ENCODE measurements at places on chromosomes 6 and 20.

- no peak for DNase-seq
These were observed 5.5 kb upstream of the TAAR1 start for GRCh38 chr6:132664309-132665034.

- no peak for DNase-seq
These were observed 23.6 kb downstream of the TFAP2A start for GRCh38 chr6:10391299-10391630.

DNA sequence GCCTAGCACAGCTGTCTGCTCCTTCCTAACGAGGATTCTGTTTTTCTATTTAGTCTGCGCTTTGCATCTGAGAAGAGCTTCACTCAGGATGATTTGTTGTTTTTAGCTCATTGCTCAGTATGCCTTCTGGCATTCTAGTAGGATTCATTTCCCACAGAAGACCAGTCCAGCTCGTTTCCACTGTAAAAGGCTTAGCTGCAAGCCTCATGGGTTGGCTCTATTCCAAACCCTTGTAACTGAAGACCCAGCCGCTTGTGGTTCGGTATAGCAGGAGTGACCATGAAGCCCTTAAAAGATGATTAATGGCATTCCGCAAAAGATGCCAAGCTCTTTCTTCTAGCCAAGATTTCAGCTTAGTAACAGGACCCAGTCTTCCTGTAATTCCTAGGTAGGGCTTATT lies 7.2 kb downstream of the ADGRF1 start:
- DNase-seq = peak; percentile 27

- DNase-seq = no peak
These were observed 100.2 kb upstream of the ARMC2 start for GRCh38 chr6:108748055-108748454.

GRCh38 chr20:20409331-20409730 lies 41.4 kb downstream of the INSM1 start:
- no peak for DNase-seq

- no peak for DNase-seq
These were observed 530.5 kb downstream of the KIF16B start for GRCh38 chr20:16042731-16043130.

- no peak for DNase-seq
These were observed 86.8 kb downstream of the PLG start for GRCh38 chr6:160788806-160789205.

GRCh38 chr6:109795994-109796555 lies 105.0 kb downstream of the FIG4 start:
- DNase-seq = no peak

DNA sequence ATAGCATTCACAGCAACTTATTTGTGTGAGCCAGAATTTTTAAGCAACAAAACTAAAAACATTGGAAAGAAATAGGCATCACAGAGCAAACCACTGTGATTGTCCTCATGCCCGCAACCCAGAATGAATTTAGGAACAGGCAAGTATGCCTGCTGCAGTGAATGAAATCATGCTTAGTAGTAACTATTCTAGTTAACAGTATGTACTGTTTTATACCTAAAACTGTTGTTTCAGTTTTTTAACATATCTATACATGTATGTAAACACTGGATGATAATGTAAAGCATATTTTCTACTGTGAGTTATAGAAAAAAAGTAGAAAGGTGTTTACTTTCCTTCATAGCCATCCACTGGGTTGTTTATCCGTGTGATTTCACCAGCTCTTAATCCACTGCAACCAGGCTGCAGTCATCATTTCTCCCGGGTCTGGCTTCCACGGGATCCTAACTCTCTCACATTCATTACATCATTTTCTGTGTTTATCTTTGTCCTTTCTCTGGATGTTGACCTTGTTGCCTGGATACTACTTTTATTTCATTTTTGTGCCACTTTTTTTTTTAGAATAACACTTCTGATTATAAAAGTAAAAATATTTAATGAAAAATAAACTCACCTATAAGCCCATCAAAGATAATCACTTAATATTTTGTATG lies 3.6 kb upstream of the ARFGEF3 start:
- DNase-seq = no peak

DNA sequence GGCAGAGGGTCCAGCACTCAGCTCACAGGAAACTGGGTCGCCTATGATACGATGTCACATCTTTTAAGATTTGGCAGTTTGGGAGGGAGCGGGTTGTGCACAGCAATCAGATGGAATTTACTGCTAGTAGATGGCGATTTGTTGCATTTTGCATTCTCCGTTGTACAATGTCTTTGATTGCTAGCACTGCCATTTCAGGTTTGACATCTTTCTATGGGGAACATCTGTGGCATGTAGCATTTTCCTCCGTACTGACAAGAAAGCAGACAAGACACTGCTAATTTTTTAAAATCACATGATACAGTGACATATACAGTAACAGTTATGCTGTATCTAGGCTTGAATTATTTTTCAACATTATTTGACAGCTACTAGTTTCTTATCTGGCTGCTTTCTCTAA lies 119.7 kb upstream of the PCSK2 start:
- DNase-seq = no peak

DNA sequence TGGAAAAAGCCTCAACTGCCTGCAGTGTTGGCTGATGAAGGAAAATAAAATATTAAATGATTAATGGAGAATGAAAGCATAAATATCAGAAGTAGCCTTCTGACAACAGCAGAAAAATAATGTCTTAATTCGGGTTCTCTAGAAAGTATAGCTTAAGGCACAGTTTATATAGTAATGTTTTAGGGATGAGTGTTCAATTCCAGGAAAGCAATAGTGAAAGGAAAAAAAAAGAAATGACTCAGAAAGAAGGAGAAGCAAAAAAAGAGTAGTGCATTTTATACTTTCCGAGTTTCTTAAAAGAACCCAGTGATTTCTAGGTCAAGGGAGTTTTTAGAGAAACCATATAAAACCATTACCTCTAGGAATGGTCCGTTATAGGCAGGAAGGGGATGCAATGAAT lies 137.3 kb downstream of the HTR1B start:
- DNase-seq = no peak

DNA sequence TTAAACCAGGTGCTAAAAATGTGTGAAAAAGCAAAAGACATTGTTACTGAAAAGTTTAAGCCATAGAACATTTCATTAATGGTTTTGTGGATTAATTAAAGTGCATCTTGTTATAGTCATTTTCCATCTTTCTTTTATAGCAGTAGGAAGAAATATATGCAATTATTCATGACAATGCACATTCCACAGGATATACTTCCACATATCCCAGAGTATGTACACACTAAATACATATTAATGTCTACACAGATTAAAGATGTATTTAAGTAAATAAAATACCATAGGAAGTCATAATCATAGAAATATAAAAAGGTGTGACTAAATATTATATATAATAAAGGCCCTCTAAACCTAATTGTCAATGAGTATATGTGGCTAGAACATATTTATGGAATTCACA lies 578.8 kb downstream of the PHF3 start:
- no peak for DNase-seq

DNA sequence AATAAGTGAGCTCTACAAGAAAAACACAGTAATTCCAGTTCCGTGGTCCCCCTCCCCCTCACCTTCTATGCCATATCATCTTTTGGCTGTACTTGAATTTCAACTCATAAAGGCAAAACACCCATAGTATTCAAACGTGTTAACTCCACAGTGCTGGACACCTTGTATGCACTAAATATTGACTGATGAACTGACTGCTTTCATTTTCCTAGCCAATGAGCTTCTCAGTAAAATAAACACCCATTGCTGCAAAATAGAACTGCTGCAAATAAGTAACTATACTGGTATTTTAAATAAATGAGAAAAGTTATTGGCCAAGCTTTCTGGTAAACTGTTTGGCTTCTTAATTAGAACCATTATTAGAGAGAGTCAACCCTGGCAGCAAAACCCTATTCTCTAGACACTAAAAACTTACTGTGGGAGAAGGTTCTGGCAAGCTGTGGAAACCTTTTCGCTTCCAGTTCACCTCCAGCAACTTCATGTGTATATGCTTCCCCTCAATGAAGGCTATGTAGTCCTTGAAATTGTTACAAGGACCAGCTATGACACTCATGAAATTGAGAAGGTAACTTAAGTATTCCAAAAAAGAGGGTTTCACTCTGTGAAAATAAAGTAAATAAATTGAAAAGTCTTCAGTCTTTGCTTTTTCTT lies 86.0 kb downstream of the MBOAT1 start:
- DNase-seq = no peak

DNA sequence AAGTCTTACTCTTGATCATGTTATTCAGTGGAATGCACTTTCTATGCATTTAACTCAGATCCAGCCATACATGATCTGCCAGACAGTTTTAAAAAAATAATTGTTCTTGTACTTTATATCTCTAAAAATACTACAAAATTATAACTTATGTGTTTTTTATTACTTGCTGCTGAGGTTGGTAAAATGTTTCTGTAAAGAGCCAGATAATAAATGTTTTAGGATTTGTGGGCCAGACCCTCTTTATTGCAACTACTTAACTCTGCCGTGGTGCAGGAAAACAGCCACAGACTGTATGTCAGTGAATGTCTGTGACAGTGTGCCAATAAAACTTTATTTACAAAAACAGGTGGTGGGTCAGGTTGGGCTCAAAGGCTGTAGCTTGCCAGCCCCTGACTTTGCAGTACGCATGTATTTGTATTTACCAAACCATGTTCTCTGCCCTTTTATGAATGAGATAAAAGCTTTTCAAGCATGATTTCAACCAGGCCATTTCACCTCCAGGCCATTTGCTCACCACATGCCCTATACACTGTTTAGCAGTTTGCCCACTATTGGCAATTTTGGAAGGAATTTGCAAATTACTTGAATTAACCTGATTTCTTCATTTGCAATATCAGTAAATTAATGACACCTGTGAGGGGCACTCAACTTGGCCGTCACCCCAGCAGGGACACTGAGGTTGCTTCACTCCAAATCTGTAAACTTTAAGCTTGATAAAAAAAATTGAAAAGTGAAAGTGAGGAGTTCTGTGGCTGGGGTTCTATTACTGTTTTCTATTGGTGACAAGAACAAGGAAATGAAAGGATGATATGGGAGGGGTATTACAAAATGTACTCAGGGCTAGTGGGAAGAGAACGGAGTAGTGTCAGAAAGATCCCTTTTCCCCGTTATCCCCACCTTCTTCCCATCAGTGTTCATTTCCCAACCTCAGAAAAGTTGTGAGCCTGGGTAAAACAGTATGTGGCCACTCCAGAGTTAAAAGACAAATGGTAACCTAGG lies 133.4 kb downstream of the CEBPB start:
- no peak for DNase-seq

GRCh38 chr20:833121-833449 lies 430 bp upstream of the FAM110A start:
- DNase-seq = no peak

GRCh38 chr6:139204978-139205377 lies 70.1 kb downstream of the HECA start:
- DNase-seq = no peak

DNA sequence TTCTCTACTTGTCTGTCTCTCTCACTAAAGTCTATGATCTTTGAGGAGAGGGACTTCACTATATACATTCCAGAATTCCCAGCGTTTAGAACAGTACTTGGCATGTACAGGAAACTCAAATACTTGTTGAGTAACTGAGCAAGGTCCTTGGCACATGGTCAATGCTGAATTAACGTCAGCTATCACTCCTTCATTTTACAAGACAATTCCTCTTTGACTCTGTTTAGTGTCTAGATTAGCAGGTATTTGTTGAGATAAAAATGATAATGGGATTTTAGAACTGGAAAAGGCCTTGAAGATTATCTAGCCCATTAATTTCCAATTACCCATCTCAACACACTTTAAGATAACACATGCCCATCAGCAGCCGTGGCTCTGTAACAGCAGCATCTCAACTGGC lies 6.6 kb upstream of the GUCA1B start:
- DNase-seq = no peak

DNA sequence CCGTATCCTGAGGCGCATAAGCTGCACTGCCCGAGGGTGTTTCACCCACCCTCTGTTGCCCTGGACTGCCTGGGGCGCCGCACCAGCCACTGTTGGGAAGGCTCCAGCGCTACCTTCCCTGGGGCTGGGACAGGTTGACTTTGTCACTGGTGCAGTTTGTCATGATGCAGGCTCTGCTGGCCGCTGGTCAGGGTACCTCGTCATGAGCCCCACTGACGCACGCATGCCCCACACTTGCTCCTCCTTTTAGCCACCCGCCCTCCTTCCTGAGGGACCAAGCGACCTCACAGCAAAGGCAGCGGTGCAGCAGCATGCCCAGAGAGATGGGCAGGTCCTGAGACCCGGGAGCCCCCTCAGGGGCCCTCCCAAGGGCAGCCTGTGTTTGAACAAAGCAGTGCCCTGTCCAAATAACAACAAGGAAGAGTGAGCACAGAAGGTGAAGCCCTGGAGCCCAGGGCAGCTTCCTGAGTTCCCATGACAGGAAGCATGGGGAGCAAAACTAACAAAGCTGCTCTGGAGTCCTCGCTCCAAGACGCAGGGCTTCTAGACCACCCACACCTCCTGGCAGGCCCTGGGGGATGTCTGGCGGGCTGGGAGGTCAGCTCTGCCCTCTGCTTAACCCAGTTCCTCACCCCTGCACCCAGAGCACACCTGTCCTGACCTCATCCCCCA lies 50.1 kb upstream of the SMOC2 start:
- DNase-seq = no peak

GRCh38 chr6:90286884-90287488 lies 9.7 kb downstream of the BACH2 start:
- no peak for DNase-seq

DNA sequence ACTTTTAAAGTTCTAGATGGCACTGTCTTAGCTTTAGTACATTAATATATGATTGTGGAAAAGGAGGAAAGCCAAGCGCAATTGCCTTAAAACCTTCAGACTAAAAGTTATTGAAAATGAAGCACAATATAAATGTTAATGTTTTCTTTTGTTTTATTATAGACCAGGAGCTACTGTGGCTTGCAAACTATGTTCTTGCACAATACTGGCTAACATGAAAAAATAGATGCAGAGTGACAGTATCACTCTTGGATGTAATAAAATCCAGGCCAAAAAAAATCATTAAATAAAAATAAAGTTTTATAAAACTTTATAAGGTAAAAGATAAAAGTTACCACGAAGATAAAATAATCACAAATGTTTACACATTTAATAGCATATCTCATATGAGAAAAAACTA lies 18.3 kb upstream of the PLN start:
- DNase-seq = no peak
